Adrenal gland (tissue), 19 donors: ENCODE measurements at places on chromosomes 1 and 21. TPM values are rescaled to one million over a fixed set of nuclear protein-coding genes. Genes with fewer than 3 reads are reported as not detected.

DNA sequence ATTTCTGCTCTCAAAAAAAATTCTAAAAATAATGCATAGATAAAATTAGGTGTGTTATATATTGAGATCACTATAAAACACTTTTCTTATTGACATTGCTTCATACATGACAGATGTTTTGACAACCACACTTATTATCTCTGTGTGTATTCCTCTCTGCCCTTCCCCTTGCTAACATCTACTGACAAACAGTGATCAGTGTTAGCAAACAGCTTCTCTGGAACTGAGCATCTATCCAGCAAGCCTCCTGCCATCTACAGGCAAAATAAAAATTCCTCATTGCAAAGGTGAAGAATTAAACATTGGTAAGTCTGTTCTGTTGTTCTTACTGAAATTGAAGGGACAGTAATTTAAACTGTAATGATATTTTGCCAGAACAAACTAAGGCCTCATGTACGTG lies 2153.9 kb downstream of the NCAM2 start:
- DNase-seq: no peak

- DNase-seq: no peak
Measured at GRCh38 chr1:230641900-230642262, 400 bp upstream of the COG2 start.

DNA sequence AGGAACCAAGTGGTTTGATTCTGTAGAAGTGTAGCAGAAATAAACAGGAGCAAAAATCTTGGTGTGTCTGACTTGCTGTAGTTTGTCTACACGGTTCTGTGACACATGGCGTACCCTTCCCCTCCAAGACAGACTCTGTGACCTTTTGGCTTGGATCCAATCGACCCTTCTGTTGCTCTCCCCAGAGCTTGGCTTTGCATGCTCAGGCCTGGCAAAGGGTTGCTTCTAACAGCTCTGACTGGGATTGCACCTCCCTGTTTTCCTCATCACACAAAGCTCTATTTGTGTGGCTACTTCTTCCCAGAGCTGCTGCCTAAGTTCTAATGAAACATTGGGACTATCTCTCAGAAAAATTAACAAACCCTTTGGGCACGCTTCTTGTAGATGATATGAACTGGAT lies 24.0 kb downstream of the NGF start:
- DNase-seq: no peak

GRCh38 chr1:63856924-63857323 lies 83.1 kb downstream of the ROR1 start:
- no peak for DNase-seq

DNA sequence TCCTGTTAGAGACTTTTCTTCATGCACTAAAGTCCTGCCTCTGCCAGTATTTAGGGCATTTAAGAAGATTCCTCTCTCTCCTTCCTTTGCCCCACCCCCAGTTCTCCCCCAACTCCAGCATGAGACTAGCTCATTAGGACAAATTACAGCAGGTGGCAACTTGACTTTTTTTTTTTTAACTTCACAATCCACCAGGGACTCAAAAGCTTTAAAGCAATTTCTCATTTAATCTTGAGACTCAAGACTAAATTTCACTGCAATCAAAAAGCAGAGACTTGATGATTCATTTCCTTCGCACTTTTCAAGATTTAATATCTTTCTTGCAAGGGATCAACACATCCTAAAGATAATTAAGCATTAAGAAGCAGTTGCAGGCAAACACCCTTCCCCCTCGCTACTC lies 74.9 kb downstream of the WLS start:
- DNase-seq: no peak

The NIBAN1 gene
- 3.8 TPM for polyA plus RNA-seq

The MYBPH gene
- polyA plus RNA-seq: not detected

DNA sequence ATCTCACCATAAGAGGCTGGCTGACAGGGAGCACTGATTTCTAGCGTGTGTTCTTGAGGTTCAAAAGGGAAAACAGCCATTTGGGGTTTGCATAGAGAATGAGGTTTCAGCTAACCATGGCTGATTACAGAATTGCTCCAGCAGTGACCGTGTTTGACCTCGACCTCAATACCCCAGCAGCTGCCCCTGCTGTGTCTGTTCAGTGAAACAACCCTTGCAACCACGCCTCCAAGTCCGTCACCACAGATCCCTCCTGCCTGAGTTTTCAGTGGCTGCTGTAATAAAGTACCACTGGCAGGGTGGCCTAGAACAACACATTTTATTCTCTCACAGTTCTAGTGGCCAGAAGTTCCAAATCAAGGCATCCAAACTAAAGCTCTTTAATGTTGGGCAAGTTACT lies 147.7 kb downstream of the HUNK start:
- no peak for DNase-seq

The LCE2D gene
- polyA plus RNA-seq: not detected

DNA sequence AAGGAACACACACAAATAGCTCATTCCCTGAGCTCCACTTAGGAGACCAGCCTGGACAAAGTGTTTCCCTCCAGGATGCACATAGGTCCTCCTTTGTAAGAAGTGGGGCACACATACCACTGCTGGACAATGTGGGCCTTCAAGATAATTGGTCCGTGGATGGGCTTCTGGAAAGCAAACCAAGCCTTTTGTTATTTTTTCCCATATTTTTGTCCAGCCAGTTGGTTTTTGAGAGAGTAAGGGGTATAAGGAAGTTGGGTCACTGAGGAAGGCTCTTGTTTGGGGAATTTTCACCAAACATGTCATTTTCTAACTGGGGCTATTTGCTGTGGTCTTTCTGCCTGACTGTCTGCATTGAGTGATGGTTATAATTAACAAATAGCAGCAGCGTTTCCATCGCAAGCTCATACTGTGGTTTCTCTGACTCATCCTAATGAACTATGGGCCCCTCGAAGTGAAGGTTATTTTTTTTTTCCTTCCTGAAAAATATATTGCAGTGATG lies 306.3 kb upstream of the DUSP10 start:
- no peak for DNase-seq

The GNG12 gene
- polyA plus RNA-seq: 102 TPM

- no peak for DNase-seq
Measured at GRCh38 chr1:183841950-183842794, 37.3 kb downstream of the RGL1 start.

DNA sequence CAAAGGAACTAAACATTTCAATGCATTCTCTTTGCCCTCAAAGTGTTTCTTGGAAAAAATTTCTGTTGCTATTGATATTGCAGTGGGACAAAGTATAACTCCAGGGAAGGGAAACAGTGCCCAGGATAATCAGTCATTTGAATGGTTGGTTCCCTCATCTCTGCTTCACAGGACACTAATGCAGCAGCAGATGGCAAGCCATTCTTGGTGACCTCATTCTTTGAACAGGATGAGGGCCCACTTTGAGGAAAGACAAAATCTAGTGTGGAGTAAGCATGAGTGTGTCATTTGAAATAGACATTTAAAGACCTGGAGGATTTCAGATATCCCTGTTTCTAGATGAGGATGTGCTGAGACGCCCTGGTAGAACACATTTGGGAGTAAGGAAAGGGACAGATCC lies 32.3 kb downstream of the CHRM3 start:
- no peak for DNase-seq

The RHOU gene
- polyA plus RNA-seq: 6.6 TPM

- no peak for DNase-seq
Measured at GRCh38 chr21:27132266-27132665, 165.4 kb upstream of the ADAMTS5 start.

The MAP10 gene
- 0.67 TPM for polyA plus RNA-seq

DNA sequence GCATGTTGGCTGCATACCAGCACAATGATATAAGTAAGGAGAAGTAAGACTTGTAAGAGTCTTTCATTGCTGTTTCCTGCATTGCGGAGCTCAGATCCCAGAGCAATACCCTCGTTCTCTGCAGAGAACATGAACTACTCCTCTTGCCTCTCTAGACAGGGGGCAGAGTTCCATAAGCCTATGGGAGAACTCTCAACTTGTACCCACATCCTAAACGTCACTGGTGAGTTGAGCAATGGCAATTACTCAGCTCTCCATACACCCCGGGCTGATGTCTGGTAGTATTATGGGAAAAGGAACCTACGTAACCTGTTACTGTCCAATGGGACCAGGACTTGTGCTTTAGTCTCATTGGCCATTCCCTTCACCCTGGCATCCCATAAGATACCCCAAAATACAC lies 27.3 kb upstream of the ZNF496 start:
- peak; percentile 47 for DNase-seq

- DNase-seq: no peak
Measured at GRCh38 chr1:205980237-205980870, 22.8 kb downstream of the RAB7B start.

The FCRL4 gene
- polyA plus RNA-seq: not detected

DNA sequence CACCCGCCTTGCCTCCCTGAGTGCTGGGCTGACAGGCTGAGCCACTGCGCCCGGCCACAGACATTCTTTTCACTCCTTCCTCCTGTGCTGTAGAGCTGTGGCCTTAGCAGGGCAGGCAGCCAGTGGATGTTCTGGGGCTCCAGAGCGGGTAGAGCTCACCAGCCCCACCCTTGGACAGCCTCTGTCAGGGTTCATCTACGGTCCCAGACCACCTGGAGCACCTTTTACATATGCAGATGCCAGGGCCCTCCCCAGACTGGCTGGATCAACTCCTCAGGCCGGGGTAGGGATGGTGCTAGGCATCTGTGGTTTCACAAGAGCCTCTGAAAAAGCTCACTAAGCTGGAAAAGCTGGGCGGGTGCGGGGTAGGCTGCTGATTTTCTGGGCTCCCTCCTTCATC lies 4.6 kb downstream of the ATP13A2 start:
- DNase-seq: no peak

The PTPN14 gene
- polyA plus RNA-seq: 20.6 TPM

DNA sequence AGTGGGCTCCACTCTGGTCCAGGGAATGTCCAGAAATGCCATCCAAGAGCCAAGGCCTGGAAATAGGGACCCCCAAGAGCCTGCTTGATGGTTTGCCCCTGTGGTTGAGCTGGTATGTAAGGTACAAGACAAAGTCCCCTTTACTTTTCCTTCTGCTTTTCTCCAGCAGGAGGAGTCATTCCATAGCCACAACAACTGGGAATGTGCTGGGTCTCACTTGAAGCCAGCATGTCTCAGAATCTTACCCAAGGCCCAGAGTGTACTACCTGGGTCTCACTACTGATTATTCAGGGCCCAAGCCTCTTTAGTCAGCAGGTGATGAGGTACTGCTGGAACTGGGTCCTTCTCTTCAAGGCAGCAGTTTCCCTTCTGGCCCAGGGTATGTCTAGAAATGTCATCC lies 62.1 kb upstream of the CD55 start:
- DNase-seq: no peak

- DNase-seq: peak; percentile 52
Measured at GRCh38 chr1:54971317-54971791, 9.1 kb upstream of the TMEM61 start.

DNA sequence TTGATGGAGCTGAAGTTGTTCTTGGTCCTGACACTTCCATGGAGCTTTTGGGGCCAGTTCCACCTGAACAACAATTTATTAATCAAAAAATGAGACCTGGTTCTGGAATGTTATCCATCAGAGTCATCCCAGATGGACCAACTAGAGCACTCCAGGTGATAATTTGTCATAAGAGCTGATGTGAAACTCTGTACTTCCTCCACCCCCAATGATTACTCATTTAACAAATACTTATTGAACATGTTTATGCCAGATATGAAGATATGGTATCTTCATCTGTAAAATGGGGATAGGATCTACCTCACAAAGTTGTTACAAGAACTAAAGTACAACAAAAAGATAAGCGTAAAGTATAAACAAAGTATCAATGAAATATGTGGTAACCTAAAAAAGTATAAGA lies 153.2 kb downstream of the VPS13D start:
- no peak for DNase-seq

DNA sequence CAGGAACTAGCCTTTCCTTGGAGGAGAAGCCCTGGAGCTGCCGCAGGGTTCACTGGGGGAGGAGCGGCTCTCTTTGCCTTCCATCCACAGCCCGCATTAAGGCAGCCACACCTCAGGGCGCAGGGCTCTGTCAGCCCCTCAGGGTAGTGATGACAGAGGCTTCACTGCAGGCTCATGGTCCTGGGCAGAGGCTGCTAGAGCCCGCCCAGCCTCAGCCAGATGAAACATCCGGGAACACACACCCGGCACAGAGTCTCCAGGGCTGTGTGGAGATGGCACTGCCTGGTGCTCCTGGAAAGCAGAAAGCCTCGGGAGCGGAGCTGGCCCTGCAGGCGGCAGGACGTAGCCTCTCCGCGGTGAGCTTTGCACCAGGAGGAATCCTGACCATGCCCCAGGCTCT lies 29.4 kb upstream of the PEX10 start:
- no peak for DNase-seq

- no peak for DNase-seq
Measured at GRCh38 chr1:150110116-150110515, 39.6 kb upstream of the PLEKHO1 start.

DNA sequence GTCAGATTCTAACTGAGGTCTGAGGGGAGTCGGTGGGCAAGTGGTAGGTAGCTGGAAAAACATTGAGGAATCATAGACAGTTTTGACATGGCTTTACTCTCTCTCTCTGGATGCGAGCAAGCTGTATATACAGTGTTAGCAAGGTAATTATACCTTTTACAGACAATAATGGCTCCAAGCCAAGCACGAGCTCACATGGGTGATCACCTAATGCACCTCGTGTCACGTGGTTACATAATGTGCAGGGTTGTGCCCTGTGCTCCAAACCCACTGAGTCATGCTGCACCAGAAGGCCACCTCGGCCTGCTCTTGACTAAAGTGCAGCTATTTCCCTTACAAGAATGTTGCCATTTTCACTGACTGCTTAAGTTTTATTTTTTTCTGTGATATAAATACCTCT lies 7.6 kb upstream of the CLCA2 start:
- no peak for DNase-seq

DNA sequence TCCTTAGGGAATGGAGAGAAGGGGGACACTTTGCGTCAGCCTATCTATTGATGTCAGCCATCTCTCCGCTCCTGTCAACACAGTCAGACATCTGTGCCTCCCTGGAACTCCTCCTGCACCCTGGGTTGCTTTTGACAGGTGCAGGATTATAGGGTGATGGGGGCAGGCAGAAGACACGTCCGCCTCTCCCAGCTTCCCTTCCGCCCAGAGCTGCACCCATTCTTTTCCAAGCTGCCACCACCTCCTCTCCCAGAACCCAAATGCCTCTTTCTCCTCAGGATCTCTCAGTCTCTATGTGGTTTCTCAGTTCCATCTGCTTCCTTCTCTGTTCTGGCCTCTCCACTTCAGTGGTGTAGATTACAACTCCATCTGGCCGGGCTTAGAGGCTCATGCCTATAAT lies 17.1 kb upstream of the KIF1B start:
- DNase-seq: no peak

DNA sequence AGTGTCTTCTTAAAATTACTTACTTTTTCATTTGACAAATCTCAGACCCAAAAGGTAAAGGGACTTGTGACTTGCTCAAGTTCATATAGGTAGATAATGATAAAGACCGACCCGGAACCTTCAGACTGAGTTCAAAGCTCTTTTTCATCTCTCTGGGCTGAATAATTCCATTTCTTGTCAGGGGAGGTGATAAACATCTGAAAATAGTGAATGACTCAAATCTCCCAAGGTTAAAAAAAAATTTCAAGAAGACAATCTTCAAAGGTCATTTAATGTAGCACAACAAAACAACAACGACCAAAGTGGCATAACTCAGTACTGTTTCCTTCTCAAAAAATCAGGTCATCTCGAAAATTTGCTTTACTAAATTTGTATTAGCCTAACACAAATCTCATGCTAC lies 20.6 kb downstream of the LUZP1 start:
- no peak for DNase-seq

- DNase-seq: no peak
Measured at GRCh38 chr1:14612256-14612655, 13.8 kb downstream of the KAZN start.

- no peak for DNase-seq
Measured at GRCh38 chr1:62784509-62785365, 805 bp downstream of the ATG4C start.

The TTC39A gene
- polyA plus RNA-seq: 4.7 TPM

GRCh38 chr1:69104894-69105293 lies 462.8 kb upstream of the LRRC7 start:
- DNase-seq: no peak
